ENCODE measurements at places on chromosomes 7 and 10.

DNA sequence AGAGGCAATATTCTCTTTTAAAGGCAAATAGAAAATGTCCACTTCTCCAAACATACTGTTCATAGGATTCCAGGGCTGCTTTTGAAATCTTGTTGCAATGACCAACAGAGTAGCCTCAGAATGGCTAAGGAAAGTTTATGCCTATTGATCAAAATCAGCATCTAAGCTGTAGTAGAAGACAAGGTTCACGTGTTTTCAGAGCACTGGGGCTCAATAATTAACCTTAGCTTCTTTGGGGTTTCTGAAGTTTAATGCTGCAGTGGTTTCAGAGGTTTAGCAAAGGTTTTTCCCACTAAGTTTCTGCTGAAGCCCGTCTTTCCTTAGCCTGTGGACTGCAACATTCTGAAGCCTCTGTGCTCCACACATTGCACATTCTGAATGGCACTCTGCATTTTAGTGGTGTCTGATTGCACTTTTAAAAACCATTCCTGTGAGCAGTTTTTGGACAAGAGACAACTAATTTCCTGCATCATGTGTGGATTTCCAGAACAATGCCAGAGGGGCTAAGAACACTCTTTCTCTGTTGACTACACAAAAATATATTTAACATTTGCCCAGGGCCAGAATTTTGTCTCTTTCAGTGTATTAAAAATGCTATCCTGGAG lies 342.5 kb downstream of the PTEN start:
- DNase-seq = no peak

- DNase-seq = no peak
Observed at GRCh38 chr7:4040109-4040928, 641.8 kb upstream of the FOXK1 start.

GRCh38 chr10:132836832-132837540 lies 51.0 kb upstream of the NKX6-2 start:
- peak; percentile 5 for DNase-seq

DNA sequence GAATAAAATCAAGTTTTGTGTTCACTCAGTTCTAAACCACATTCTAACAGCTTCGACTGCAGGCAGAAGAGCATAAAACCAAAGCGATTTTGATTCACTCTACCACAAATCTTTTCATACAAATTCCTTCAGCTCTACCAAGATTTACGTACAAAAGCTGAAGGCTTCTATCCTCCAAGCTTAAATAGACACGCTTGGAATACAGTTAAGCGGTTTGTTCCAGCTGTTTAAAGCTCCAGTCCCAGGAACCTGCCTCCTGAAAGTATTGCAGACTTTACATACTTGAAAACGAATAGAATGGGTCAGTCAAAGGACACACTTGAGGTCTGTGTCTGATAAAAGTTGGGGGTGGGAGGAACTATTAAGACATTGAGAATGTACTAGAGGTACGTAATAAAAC lies 102.9 kb downstream of the MPP7 start:
- no peak for DNase-seq

DNA sequence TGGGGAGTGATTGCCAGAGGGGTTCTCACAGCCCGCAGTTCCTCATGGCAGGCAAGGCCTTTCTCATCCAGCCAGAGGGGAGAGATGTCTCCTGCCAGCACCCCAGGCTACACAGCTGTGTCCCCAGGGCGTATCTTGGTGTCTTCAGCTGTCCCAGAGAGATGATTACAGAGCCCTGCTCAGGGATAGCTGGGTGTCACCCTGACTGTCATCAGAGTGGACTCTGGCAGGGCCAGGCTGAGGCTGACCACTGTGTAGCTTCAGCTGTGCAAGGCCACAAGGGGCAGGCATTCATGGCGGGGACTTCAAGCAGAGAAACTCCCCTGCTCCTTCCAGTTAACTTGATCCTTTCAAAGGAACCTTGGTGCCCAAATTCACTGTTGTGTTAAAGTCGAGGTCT lies 124.2 kb downstream of the RGS10 start:
- no peak for DNase-seq

DNA sequence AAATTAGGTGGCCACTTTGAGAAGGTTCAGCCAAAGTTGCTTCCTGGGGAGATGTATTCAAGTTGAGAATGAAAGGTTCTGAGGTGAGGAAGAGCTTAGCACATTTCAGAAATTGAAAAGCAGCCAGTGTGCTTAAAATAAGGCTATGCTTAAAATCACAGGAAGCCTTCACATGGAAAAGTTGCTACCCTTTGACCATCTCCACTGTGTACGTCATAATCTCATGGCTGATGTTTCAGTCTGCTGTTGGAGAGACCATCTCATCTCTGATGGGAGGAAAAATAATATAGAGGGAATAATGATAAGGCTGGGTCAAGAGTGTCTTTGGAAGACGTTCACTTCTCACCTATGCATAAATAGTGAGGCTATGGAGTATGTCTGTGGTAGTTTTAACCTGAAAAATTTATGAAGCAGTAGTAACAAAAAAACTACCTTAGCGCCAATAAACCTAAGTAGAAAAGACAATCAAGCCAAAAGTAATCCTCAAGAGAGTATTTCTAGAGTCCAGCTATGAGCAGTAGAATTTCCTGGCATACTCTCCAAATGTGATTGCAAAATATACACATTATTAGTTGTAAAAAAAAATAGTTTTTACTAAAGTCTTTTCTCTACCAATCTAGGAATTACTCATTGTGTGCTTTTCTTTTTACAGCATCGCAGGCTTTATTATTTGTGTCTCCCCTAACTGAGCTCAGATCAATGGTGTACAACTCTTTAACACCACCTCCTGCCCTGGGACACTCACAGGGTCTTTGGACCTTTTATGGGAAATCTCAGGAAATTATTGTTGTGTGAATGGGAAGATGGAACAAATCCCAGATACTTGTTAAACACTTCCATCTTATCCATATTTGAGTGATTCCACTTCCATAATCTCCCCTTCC lies 435.2 kb upstream of the LRGUK start:
- peak; percentile 53 for DNase-seq

GRCh38 chr10:73253225-73253555 lies 746 bp upstream of the MRPS16 start:
- DNase-seq = no peak

GRCh38 chr10:51706225-51706624 lies 6.8 kb upstream of the CSTF2T start:
- DNase-seq = peak; percentile 48

DNA sequence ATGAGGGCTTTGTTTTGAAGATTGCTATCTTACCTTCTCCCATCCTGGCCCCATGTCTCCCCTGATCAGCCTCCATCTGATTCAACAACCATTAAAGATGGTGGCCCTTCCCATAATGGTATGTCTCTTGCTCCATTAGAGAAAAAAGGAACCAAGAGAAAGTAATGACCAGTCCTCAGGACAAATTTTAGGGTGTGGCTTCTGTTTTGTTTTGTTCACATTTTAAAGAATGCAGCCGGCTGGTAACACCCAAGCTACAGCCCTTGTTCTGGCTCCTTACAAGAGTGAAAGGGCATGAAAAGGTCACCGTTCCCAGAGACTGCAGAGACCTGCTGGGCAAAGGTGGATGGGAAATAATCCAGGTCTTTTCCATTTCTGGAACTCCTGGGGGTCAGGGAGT lies 287.9 kb upstream of the NEBL start:
- DNase-seq = no peak

DNA sequence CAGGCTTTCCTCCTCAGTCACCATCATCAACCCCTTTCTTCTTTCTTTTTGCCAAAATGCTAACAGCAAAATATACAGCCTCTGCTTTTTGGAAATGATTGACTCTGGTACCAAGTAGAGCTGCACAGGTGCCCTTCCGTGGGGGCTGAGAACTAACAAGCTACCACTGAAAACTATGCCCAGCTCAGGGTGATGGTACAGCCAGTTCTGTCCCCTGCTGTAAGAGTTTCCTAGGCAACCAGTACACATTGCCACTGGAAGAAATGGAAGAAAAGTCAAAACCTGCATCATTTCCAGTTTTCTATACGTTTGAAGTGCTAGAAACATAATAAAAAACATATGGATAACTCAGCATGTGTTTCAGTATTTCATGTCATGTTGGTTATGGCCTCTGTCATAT lies 297.5 kb downstream of the PRKG1 start:
- DNase-seq = no peak

DNA sequence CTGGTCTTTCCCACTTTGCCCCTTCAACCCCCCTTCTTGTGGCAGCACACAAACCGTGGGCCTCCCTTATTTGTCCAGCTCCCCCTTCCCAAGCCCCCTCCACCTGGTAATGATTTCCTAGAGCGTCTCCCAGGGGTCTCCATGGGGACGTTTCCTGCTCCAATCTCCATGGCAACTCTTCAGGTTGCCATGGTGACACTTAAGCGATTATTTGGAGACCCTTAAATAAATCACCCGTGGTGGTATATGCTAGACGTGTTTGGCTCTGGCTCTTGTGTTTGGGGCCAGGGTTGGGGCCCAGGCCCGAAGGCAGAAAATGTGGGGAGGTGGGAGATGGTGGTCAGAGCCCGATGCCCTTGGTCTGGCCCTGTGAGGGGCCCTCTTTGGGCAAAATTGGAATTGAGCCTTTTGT lies 41.1 kb upstream of the DLG5 start:
- no peak for DNase-seq

GRCh38 chr10:124928087-124928486 lies 13.8 kb upstream of the ZRANB1 start:
- no peak for DNase-seq

DNA sequence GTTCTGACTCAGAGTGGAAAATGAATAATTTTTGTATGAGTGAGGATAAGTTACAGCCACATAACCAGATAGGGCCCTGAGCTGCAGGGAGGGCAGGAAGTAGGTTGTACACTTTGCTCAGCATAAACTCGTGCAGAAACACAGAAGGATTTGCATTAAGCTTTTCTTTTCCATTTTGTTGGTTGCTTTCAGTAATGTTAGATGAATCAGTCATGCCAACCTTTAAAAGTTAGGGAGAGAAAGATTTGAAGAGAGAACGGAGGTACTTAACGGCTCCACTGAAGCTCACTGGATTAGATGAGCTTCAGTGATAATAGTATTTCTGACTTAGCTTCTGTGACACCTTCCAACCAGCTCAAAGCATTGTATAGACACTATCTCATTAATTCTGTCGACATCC lies 348.1 kb downstream of the GATA3 start:
- DNase-seq = peak; percentile 21

GRCh38 chr7:100763556-100764140 lies 30.3 kb downstream of the ZAN start:
- no peak for DNase-seq

GRCh38 chr7:93046641-93047040 lies 71.1 kb downstream of the SAMD9 start:
- no peak for DNase-seq

GRCh38 chr10:76082956-76083355 lies 651.5 kb downstream of the LRMDA start:
- peak; percentile 85 for DNase-seq

GRCh38 chr7:117193564-117193963 lies 129.3 kb downstream of the WNT2 start:
- peak; percentile 75 for DNase-seq

GRCh38 chr10:127836966-127837365 lies 55.8 kb downstream of the CLRN3 start:
- no peak for DNase-seq

DNA sequence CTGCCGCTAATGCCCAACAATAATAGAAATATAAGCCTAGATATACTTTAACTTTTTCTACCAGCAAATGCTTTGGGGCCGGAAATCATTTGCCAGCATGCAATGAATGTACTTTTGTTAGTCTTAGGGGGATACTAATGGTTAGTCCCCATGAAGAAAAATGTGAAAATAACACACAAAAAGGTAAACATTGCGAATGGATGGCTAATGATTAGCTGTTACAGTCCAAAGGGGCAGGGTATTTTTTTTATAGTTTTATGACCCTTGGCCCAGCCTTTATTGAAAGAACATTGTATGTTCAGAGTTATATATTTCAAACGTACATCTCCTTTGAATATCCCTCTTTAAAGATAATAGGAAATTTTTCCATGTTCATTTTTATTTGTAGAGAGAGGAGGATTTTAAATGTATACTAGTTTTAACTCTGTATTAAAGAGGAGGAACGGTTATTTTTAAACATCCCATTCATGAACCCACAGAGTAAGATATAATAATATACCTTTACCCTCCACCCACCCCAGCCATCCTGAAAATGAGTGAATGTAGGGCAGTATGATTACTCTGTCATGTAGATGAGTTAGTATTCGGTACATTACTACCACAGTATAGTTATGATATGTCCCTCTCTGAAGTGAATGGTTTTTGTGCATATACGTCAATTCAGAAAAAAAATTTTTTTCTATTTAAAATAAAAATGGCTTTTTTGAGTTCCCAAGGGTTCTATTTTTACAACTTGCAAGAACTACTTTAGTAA lies 63.6 kb downstream of the ARID5B start:
- no peak for DNase-seq

GRCh38 chr7:138981332-138982203 lies at the start of gene KIAA1549:
Gene KIAA1549 (minus strand): TSS chr7:138981389. CDS start chr7:138981269, 120 bp downstream.
- DNase-seq = peak; percentile 68

- peak; percentile 72 for DNase-seq
Observed at GRCh38 chr7:116527521-116527920, 2.7 kb downstream of the CAV1 start.

DNA sequence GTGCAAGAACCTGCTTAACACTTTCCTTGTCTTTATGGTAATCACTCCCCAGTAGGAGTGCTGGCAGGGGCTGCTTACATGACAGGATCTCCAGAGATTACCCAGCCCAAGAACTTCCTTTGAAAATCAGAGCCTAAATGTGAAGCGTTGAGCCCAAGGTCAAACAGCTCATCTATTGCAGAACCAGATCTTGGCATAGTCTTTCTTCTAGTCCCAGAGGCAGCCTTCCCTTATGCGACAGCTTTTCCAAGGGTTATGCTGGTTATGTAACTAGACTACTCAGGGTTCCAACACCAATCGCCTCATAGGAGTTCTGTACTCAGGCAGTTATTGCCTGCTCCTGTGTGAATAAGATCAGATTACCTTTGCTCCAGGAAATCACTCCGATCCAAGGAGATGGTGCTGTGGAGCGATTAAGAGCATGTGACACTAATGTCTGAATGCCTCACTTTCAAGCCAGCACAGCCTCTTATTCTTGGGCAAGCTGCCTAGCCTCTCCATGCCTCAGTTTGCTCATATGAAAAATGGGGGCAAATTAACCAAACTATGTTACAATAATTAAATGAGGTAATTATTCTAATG lies 8.4 kb upstream of the LGI1 start:
- DNase-seq = no peak

DNA sequence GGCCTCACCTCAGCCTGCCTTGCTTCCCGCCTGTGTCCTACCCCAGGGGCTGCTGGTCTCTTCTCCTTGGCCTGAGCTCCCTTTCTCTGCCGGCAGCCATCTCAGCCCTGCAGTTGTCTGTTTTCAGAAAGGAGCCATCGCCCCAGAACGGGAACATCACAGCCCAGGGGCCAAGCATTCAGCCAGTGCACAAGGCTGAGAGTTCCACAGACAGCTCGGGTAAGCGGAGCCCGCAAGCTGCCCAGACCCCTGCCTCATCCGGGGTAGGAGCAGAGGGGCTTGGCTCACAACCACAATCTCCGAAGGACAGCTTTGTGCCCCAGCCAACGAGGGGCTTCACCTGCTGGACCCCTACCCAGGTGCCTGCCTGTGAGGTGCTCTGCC lies 5.3 kb upstream of the DEPP1 start:
- DNase-seq = no peak

DNA sequence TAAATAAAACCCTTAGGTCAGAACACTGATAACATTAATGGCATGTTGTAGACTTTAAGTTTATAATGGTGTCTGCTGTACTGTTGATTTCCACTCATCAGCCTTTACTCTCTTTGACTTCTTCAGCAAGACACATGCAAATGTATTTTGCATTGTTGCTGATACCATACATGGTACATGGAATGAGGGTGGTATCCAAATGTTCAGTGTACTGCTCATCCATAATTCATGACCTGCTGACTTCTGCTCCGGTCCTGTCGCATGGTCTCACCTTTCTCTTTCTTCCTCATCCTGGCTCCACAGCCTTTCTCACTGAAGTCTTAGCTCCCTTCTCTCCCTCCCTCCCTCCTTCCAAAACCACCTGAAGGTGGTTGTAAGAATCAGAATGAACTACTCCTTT lies 4.7 kb upstream of the CUBN start:
- DNase-seq = no peak
